ENCODE measurements at places on chromosomes 13 and 19. TPM values are rescaled to one million over a fixed set of nuclear protein-coding genes. Genes with fewer than 3 reads are reported as not detected.

DNA sequence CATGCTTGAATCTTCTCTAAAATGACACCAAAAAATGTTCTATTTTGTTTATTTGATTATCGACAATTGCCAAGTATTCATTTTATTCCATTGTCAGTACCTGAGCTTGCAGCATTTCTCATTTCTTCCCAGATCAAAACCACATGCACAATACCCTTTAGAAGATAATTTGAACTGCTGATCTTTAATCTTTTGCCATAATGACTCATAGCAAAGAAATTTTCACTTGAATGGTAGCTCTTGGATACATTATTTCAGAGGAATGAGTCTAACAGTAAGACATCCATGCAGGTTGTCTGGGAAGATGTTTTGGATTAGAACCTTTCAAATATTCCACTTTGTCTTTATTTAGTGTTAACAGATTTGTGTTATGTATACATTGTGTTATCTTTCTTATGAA is 42.0 kb upstream of the RXFP2 start:
- peak; percentile 64 for DNase-seq

GRCh38 chr13:79457390-79457789 is 23.6 kb upstream of the NDFIP2 start:
- no peak for DNase-seq

DNA sequence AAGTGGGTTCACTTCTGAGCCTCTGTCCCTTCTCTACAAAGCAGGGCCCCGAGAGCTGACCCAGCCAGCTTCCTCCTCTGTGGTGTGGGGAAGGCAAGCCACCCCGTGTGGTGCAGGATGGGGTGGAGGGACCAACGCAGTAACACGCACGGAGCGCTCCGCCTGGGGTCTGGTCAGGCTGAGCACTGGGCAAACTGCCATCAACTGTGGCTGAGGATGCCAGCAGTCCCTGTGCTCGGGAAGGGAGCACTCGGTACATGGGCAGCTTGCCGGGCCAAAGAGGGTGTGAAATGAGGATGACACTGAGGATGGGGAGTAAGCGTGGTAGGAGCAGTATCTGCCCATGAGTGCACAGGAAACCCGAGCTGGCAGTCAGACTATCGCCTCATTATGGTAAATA is 7.6 kb upstream of the GMIP start:
- DNase-seq: no peak

DNA sequence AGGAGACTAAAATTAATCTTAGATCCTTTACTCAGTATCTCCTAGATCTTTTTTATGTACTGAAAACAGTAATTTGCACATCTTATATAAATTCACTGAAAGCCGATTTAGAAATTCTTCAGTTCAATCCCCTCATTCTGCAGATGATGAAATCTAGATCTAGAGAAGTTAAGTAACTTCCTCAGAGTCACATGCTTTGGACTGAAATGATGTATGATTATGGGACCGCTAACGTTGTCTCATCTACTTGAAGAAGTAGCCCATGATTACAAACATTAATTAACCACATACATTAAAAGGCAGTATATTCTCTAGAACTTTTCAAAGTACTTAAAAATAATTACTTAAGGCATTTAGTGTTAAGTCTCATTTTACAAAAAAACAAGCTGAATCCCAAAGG is 37.8 kb downstream of the ELF1 start:
- DNase-seq: peak; percentile 47

GRCh38 chr13:110616103-110617101 is 1.1 kb downstream of the NAXD start:
- peak; percentile 67 for DNase-seq

GRCh38 chr19:49316284-49316683 is 8.7 kb downstream of the SLC6A16 start:
- peak; percentile 8 for DNase-seq

DNA sequence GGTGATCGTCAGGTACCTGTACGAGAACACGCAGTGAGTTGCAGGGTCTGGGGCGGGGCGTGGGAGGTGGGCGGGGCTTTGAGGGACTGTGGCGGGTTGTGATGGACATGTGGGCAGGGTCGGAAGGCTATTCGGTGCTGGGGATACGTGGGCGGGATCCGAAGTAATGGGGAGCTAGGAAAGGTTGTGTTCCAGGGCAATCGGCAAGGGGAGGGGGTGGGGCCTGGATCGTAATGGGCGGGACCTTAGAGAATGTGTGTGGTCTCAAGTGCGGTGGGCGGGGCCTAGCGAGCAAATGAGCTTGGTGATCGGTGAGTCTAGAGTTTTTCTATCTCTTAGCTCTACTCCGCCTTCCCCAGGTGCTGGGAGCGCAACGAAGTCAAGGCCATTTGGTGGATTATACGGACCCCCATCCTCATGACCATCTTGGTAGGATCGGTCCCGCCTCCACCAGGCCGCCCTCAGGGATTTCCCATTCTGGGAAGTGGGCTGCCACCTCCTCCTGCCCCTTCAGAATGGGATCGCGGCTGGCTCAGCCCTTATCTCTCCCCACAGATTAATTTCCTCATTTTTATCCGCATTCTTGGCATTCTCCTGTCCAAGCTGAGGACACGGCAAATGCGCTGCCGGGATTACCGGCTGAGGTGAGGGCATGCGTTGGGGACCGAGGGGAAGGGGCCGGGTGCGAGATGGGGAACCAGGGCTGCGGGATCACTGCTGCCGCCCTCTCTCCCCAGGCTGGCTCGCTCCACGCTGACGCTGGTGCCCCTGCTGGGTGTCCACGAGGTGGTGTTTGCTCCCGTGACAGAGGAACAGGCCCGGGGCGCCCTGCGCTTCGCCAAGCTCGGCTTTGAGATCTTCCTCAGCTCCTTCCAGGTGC is 9.6 kb downstream of the GIPR start:
- peak; percentile 57 for DNase-seq

DNA sequence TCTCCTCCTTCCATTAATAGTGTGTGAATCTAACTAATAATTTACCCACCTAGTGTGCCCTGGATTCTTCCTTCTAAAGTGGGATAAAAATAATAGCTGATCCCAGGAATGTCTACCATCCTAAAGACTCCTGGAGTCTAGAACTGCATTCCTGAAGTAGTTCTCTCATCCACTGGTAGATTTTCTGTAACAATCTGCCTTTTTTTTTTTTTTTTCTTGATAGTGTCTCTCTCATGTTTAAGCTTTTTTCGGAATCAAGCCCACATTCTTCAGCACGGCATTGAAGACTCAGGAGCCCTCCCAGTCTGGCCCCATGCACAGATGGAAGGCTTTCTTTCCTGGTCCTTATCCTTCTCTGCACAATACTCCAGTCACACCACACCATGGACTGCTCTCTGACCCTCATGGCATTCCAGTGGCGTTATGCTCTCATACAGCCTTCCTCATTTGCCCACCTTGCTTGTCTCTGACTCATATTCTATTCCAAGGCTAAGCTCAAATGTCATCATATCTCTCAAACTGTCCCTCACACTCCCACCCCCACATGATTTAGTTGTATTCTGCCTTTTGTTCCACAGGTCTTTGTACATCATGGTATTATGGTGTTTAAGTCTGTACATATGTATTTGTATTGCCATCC is 68.7 kb upstream of the FRY start:
- DNase-seq: no peak

DNA sequence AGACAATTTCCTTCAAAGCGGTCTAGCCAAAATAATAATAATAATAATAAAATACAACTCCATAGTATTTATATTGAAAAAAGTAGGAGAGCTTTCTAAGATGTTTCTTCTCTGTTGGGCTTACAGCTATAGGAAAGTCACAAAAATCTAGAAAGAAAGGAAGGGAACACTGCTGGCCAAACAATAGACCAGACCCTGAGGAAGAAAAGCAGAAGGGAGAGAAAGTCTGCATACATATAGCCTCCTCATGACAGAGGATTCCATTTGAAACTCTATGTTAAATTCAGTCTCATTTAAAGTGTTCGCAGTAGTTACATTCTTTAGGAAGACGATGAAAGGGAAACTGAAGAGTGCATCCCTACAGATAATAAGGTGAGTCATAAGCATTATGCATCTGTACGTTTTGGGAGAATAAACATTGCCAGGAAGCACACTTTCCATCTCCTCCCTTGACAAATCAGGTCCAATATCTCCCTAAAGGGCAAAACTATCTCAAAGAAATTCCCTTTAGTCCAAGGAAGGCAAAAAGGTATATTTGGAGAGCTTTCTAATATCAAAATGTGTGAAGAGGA is 86.5 kb downstream of the PCDH9 start:
- no peak for DNase-seq

- peak; percentile 35 for DNase-seq
Measured at GRCh38 chr13:49540552-49540951, 44.8 kb downstream of the PHF11 start.

DNA sequence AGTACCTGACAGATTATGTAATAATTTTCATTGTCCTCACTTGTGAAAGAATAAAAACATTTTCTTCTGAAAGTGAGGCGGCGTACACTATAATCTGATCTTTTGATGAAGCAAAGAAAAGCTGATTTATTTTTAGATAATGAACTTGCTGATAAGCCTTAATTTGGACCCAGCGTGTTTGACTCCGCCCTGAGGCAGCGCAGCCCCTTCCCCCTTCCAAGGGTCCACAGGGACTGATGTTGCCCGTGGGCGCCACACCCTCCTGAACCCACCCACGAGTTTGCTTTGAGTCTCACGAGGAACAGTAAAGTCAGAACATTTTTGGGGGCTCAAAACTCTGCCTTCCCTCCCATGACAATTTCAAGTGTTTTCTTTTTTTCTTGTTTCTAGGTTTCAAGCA is 40.0 kb downstream of the TEX29 start:
- DNase-seq: no peak

- DNase-seq: no peak
Measured at GRCh38 chr13:45412274-45413049, 5.7 kb downstream of the SLC25A30 start.

GRCh38 chr19:30135797-30136196 is 193.8 kb downstream of the URI1 start:
- DNase-seq: no peak

GRCh38 chr19:58558623-58559274 is 338 bp upstream of the UBE2M start:
- peak; percentile 99 for DNase-seq

- DNase-seq: peak; percentile 84
Measured at GRCh38 chr13:101474419-101474957, 22.0 kb downstream of the ITGBL1 start.

Gene KLK14
- not detected for total RNA-seq

Gene NDUFA11
- total RNA-seq: 172 TPM

Gene PSG4
- total RNA-seq: not detected

Gene PROZ
- not detected for total RNA-seq

Gene CEACAM20
- not detected for total RNA-seq

Gene FAM216B
- not detected for total RNA-seq

Gene DAPK3
- total RNA-seq: 64.7 TPM

Gene VSTM1
- not detected for total RNA-seq

Gene SERPINE3
- total RNA-seq: not detected

Gene MED25
- total RNA-seq: 19.4 TPM

Gene ZNF175
- 12.9 TPM for total RNA-seq

Gene DHPS
- total RNA-seq: 38.3 TPM

Gene TUBA3C
- not detected for total RNA-seq

Gene EFNA2
- not detected for total RNA-seq

Gene SLC8A2
- total RNA-seq: not detected

Measured in fibroblast of the aortic adventitia (primary cell).